D341Med (cell line): ENCODE measurements at places on chromosomes 2 and 18.

- no peak for DNase-seq
Measured at GRCh38 chr2:220270481-220271070, 643.1 kb downstream of the SLC4A3 start.

DNA sequence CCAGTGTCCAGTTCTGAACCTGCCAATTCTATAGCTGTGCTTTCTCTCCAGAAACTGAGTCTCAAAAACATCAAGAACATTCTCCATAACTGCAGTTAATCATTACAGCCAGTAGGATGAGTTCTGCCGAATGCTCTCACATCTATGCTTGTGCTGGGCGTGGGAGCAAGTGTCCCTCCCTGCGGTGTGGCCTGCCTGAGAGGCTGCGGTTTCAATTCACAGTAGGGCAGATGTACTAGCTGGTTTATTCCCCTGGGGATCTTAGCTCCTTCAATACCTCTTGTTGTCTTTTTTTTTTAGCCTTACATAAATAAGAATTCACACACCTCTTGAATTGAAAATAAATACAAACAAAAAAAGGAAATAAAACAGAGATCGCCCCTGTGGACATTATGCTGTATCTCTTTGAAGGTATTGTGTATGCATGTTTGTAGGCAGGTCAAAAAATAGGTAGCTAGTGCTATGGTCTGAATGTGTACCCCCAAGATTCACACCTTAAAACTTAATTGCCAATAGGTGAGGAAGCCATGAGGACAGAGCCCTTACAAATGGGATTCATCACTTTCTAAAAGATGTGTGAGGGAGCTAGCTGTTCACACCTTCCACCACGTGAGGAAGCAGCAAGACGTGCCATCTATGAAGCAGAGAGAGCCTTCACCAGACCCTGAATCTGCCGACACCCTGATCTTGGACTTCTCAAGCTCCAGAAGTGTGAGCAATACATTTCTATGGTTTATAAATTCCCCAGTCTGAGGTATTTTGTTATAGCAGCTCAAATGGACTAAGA is 74.3 kb downstream of the BCL2L11 start:
- DNase-seq = no peak

DNA sequence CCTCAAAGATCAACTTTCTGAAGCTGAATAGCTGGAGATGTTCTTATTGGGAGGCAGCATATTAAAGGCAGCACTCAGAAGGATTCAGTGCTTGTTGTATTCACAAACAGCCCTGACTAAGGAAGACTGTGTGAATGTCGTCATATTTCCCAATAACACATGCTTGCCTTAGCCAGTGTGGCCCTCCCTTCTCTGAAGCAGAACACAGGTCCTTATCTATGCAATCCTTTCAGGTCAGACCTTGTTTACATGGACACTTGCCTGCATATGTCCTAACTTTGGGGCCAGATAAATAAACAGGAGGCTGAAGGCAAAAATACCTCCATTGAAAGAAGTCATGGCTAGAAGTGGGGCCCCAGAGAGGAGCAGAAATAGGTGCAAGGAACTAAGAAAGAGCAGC is 97.2 kb downstream of the SLC4A3 start:
- DNase-seq = no peak

DNA sequence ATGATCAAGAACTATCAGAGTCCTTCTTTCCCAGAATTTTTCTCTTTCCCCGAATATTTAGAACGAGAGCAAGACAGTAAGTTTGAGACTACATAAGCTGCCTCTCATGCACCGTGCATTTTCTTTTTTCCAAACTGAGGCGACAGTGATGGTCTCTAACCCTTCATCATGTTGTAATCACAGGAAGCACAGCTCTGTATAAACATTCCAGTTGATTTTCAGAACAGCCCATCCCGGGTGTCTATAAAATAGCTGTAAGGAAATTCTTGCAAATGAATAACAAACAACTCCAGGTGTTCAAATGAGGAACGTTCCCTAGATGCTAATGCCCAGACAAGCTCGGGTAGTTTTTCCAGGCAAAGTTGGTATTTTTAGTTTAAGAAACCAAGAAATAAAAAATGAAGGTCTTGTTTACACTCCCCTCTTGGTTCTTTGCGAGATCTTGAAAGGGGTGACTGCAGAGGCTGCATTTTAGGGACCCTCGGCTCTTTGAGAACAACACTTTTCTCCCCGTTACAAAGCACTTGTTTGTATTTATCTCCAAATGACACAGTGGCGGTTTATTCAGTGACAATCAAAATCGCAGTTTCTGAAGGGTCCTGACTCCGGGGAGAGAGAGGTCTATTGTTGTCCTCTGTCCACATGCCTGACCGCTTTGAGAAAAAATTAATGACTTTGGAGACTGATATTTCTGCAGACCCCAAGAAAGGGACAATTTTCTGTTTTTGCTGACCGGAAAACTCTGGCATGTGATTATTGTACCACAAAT is 101.1 kb upstream of the NCK2 start:
- no peak for DNase-seq

- no peak for DNase-seq
Measured at GRCh38 chr2:177679611-177680605, 287.3 kb downstream of the AGPS start.

GRCh38 chr2:25994509-25994908 is 12.2 kb upstream of the KIF3C start:
- no peak for DNase-seq

DNA sequence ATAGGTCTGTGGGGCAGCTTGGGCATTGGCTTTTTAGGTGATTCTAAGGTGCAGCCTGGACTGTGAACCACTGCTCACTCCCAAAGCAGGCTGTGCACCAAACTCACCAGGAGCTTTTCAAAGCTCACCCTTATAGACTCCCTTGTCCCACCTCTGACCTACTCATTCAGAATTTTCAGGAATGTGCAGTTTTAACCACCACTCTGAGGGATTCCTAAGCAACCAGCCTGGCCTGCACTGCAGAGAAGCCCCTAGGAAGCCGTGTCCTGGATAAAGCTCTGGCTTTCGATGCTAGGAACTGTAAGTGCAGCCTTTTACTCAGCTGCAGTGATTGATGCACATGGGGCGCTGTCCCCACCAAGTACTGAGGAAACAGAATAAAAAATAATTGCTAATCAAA is 33.0 kb downstream of the MRO start:
- no peak for DNase-seq

GRCh38 chr2:154194909-154195643 is 323.4 kb downstream of the GALNT13 start:
- DNase-seq = no peak

DNA sequence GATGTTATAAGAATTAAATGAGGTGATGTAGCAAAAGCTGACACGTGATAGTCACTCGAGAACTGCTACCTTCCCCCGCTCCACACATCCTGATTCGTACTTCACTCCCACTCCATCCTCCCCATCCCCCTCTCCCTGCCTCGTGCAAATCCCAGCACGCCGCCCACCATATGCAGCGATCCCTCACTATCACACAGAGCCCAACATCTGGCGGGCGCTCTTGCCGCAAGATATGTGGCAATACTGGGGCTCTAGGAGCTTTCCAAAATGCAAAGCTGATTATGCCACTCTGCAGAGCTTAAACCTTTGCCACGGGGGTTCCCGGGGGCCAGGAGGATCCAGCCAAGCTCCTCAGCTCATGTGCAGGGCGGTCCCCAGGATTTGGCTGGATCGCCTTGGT is 37.4 kb downstream of the DNMT3A start:
- peak; percentile 68 for DNase-seq

DNA sequence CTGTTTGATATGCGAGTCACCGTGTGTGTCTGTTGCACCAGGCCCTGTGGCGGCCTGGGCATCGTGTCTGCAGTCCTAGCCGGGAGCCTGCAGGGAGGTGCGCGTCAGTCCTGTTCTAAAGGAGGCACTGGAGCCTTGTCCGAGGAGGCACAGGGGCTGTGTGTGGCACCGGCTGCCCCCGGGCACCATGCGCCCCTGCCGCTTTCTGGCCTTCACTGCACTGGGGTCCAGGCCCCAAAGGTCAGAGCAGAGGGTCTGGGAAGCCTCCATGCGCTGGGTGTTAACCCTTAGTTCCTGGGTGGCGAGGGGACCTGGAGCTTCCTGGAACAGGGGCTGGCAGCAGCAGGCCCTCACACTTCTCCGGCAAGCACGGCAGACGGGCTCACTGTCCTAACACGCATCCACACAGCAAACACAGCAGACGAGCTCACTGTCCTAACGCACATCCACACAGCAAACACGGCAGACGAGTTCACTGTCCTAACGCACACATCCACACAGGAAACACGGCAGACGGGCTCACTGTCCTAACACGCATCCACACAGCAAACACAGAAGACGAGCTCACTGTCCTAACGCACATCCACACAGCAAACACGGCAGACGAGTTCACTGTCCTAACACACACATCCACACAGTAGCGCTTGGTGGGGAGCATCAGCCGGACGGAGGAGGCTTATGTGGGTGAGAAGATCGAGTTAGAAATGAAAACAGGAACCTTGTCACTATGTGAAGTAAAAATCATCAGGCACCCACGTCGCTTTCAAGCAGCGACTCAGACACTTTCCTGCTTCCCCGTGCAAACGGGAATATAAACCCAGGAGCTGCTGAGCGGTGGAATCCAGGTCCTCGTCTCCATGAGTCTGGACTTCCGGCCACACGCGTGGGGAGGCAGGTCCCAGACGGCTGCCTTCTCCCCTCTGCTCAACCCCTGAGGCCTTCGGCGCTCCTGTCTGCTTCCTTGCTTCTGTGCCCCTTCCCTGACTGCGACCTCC is 65.3 kb downstream of the TPO start:
- DNase-seq = no peak
